ENCODE measurements at places on chromosomes 5 and 9. TPM values are rescaled to one million over a fixed set of nuclear protein-coding genes. Genes with fewer than 3 reads are reported as not detected.

The HSD17B3 gene
- not detected for total RNA-seq

DNA sequence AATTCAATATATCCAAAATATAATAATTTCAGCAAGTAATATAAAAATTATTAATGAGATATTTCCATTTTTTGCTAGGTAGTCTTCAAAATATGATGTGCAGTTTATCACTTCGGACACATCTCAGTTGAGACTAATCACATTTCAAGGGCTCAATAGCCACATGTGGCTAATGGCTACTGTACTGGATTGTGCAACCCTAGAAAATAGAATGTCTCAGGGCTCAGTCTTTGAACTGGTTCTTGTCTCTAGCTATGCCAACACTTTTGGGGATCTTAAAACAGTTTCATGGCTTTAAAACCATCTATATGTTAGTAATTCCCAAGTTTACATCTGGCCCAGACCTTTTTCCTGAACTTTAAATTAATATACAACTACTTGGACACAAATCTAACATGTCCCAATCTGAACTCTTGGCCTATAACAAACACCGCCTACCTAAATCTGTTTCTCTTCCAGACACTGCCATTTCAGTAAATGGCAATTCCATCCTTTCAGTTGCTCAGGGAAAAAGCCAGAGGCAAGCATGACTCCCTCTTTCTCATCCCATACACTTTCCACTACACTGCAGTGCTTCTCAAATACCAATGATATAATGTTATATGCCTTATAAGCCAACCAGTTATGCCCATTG, 18.8 kb downstream of the PTAR1 start:
- no peak for DNase-seq

The GZMA gene
- total RNA-seq, result not detected

GRCh38 chr5:10133830-10134229, 115.9 kb downstream of the ATPSCKMT start:
- DNase-seq, result peak; percentile 12

The CPLANE1 gene
- total RNA-seq, result 21.9 TPM

DNA sequence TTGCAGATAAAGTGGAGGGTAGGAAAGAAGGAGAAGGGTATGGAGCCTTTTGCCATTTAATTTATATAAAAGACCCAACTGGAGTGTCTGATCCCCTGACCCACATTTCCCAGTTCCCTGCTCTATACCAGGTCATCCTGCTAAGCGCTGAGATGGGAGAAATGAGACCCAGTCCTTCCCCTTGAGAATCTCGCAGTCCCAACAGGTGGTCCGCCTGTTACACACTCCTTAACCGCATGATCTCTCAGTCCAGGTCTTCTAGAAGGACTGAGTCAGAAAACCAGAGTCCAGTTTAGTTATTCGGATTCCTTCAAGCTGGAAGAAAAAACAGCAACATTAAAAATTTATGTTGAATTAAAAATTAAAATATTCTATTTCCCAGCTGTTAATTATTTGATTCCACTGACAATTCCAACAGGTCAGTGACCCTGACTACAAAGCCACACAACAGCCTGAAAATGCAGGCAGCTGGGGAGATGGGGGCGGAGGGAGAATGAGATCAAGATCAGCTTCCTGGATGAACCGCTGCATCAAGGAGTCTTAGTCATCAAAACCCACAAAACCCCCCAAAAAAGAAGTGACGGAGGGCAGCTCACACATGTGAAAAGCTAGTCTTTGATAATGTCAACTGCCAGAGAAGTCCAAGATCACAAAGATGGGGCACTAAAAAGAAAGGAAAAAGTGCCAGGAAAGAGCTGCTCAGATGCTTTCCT, 44.0 kb downstream of the GGTA1 start:
- no peak for DNase-seq

- no peak for DNase-seq
Observed at GRCh38 chr9:84711398-84711777, 41.9 kb downstream of the NTRK2 start.

DNA sequence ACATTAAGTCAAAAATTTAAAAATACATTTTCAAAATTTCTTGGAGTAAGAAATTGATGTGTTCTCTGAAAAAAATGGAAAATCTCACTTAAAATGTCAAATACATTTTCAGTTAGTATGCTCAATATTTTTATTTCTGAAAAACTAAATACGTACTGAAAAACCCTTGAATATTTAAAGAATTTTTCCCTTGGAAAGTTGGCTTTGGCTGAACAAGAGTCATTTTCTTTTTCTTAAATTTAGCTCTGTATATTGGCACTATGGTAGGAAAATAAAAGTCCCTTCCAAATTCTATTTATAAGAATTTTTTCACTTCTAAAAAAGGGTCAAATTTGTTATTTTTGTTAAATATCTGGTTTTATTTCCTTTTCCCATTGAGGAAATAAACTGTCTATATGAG, 29.0 kb upstream of the CDH18 start:
- DNase-seq, result no peak

DNA sequence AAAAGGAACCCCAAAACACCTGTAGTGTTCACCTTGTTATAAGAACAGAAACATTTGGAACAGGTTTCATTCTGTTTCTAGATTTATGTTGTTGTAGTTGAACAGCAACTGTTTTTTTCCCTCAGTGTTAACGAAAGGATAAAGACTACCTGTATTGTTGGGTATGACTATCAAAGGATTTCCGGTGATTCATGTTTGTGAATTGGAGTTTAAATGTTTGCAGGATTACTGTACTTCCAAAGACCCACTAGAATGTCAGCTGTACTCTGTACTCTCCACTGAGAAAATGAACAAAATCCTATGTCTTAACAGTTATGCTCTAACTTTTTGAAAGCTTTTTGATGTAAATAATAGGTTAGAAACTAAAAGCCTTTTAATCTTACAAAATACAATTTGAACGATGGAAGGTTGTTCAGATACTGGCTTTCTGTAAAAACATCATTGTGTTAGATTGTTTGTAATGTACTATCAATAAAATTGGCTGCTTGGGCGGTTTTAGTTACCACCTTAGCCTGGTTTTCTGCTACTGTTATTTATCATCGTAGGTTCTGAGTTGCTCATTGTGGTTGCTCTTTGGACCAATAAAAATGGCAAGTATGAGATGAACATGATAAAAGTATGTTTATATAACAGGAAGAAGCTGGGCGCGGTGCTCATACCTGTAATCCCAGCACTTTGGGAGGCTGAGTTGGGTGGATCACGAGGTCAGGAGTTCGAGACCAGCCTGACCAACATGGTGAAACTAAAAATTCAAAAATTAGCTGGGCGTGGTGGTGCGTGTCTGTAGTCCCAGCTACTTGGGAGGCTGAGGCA, 44.1 kb downstream of the DCP2 start:
- no peak for DNase-seq

The ORM2 gene
- total RNA-seq, result not detected

DNA sequence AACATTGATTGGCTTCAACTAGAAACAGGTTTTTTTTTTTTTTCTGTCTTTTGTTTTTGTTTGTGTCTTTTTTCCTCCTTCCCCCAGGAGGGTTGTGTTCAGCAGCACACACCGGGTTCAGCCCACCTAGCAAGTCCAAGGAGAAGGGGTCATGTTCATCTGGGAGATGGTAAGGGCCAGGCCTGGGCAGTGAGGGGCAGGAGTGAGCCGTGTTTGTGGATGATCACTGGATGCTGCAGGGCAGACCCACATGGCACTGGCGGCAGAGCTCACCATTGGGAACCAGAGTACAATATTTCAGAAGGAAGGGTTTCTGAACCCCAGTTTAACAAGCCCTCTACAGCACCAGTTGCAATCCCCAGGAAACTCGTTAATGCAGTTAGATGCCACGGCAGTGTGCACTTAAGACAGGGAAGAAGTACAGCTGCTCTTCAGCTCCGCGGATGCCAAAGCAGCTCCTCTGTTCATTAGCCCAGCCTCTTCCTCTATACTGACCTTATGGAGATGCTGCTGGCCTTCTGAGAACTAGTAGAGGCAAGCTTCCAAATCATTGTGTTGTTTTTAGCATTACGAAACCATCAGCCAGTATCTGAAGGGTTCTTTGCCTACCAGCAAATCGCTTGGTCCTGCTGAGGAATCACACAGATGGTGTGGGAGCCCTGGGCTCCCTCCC, 508.2 kb upstream of the WWC1 start:
- DNase-seq, result peak; percentile 46

- no peak for DNase-seq
Observed at GRCh38 chr5:169670769-169671525, 33.9 kb downstream of the DOCK2 start.

DNA sequence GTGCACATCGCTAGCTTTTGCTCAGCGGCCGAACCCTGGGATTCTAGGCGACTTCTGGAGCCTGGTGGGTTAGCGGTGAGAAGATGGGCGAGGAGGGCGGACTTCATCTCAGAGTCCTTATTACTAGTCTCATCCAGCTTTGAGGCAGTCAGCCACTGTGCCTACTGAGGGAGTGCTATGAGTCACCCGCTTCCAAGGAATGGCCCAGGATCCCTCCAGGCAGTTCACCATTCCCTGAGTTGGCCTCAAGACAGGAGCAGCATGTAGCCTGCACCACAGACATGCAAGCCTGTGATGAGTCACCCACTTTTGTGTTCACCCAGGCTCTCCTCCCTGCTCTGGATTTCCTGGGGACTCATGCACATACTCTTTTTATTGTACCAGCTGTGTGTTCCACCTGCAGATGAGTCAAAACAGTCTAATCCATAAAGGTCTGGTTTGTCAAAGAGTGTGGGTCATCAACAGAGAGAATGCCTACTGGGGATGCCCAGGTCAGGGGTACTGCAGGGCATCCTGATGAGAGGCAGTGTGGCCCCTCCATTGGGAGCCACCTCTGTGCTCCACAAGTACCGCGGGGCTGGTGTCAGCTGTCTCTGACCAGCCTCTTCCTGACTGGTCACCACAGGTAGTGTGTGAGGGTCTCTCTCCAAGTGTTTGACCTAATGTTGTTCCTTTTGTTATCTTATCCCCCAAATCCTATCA, 20.2 kb downstream of the SLC22A5 start:
- DNase-seq, result peak; percentile 72

DNA sequence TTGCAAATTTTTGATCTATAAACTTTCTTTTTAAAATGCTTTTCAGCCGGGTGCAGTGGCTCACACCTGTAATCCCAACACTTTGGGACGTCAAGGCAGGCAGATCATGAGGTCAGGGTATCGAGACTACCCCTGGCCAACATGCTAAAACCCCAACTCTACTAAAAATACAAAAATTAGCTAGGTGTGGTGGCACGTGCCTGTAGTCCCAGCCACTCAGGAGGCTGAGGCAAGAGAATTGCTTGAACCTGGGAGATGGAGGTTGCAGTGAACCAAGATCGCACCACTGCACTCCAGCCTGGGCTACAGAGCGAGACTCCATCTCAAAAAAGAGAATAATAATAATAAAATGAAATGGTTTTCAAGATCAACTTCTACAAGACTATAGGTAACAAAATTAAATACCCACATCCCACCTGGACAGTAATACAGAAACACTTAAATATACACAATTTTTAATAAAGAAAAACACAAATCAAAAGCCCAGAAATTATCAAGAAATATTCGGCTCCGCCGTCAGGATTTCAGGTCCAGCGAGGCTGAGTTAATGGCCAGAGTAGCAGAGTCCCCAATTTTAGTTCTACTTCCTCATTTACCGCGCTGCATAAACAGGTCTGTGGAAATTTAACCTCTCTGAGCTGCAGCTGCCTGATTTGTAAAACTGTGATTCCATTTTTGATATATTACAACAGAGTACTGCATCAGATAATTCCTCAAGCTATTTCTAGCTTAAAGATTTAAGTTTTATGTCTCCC, 4.0 kb downstream of the TUT7 start:
- no peak for DNase-seq

Data from A673 (cell line).